ENCODE measurements at places on chromosomes 2 and 18. TPM values are rescaled to one million over a fixed set of nuclear protein-coding genes. Genes with fewer than 3 reads are reported as not detected.
A peak's percentile ranks its signal among the peaks of the same experiment; 100 is the strongest.

GRCh38 chr2:175009917-175010621 lies 4.9 kb upstream of the CHN1 start:
- DNase-seq: no peak

DNA sequence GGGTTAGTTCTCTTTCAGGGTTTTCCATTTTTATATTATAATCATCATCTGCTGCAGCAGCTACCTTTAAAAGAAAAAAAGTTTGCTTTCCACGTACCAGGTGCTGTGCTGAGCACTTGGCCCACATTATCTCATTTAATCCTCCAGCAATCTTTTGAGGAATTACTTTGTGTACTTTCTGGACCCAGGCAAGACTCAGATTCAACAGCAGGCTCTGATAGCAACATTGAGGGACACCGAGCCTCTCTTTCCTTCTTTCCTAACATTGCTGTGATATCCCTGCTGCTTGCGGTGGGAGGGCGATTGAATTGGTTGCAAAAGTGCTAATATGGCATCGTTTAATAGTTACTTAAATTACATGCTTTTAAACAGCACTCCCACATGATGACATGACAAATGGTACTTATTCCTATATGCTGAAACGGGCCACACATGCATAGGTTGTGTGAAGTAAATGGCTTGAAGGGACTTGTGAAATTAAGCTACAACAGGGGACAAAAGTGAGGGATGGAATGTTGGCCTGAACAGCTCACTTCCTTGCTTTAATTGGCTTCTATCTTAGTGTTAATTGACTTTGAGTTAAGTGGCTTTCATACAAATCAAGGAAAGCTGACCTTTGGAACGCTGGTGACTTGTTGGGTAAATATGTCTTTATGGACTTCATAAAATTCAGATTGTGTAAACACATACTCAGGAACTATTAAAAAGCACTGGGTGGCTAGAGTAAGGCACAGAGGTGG lies 21.2 kb downstream of the SPRED2 start:
- DNase-seq: peak; percentile 86

DNA sequence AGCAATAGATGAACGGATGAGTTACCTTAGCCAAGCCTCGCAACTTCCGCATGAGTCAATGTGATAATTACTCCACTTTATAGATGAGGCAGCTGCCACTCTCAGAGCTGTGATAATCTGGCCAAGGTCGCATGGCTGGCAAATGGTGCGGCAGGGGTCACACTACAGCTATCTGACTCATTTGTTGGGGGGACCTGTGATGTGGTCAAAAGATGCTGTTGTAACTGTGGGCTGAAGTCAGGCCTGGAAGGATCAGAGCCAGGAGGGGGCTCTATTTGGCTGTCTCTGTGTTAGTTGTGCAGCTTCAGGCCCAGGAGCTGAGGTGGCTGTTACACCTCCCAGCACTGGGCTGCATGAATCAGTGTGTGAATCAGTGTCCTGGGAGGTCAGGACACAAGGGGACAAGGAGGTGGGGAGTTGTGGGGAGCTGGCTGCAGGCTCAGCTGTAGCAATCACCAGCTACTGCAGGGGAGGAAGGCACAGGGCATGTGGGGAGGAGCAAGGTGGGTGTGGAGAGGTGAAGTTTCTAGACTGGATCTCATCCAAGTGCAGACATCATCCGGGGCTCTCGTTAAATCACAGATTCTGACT lies 33.1 kb downstream of the NGEF start:
- DNase-seq: peak; percentile 70

The MDH1B gene
- 0.26 TPM for total RNA-seq

The REG3G gene
- not detected for total RNA-seq
